ENCODE measurements at places on chromosomes 6 and 20.

GRCh38 chr6:14767226-14767625, 478.6 kb upstream of the JARID2 start:
- DNase-seq = no peak

DNA sequence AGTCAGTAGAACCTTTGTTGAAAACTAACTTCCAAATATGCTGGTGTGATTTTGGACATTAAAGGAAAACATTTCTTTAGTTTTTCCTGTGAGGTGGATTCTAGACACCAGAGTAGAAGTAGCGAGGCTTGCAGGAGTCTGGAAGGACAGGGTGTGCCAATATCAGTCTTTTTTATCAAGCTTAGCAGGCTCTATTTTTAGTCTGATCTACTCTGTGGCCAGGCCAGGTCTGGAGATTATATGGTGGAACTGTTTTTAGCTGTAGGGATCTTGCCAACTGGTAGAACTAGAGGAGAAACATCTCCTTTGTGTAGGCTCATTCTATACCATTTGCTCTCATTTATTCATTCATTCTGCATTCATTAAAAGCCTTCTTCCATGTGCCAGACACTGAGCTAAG, 42.7 kb downstream of the LRP11 start:
- DNase-seq = no peak

DNA sequence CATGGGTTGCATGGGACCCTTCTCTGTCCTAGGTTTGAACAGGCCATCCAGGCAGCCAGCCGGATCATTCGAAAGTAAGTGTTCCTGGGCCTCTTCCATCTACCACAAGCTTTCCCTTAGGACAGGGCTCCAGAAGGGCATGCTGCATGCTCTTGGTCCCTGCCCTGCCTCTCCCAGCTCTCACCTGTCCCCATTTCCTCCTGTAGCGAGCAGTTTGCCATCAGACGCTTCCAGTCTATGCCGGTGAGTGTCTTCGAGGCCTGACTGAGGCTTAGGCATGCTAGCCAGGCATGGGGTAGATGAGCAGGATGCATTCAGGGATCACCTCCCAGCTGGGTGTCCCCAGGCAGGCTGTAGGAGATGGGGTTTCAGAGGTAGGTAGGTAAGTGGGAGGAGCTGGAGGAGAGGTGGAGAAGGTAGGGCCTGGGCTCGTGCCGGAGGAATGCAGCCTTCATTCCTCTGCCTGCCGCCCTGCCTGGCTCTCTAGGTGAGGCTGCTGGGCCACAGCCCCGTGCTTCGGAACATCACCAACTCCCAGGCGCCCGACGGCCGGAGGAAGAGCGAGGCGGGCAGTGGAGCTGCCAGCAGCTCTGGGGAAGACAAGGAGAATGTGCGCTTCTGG, 4.3 kb downstream of the CDC25B start:
- no peak for DNase-seq

GRCh38 chr6:138205437-138206094, 12.7 kb downstream of the PBOV1 start:
- no peak for DNase-seq

GRCh38 chr6:113433335-113433991, 423.7 kb upstream of the MARCKS start:
- no peak for DNase-seq

- peak; percentile 50 for DNase-seq
Measured at GRCh38 chr6:27608916-27609883, 136.3 kb upstream of the ZNF184 start.

DNA sequence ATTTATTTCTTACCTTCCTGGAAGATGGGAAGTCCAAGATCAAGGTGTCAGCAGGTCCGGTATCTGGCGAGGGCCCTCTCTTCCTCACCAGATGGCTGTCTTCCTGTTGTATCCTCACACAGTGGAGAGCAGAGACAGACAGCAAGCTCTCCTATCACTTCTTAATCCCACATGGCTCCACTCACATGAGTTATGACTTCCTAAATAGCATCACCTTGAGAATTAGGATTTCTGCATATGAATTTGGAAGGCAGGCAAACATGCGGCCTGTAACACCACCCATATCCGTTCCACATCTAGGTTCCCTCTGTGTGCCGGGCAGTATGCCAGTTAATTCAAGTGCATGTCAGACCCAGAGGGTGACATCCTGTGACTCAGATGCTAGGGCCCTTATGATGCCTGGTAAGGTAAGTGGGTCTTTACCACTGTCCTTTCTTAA, 2.1 kb downstream of the RAET1E start:
- no peak for DNase-seq

DNA sequence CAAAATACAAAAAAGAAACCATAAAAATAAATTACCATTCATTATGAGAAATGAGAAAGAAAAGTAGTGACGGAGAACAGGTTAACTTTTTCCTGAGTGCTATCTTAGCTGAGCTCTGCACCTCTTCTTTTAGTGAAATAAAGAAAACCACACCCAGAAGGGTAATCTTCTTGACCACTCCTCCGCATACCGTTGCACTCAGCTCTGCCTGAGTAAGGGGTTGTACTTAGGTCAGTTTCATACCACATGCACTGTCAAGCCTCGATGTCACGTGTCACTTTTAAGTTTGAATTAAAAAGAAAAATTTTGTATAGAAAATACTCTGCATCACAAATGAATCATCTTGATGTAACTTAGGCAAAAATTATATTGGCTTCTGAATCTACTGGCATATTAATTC, 2.8 kb downstream of the EZR start:
- DNase-seq = peak; percentile 49

DNA sequence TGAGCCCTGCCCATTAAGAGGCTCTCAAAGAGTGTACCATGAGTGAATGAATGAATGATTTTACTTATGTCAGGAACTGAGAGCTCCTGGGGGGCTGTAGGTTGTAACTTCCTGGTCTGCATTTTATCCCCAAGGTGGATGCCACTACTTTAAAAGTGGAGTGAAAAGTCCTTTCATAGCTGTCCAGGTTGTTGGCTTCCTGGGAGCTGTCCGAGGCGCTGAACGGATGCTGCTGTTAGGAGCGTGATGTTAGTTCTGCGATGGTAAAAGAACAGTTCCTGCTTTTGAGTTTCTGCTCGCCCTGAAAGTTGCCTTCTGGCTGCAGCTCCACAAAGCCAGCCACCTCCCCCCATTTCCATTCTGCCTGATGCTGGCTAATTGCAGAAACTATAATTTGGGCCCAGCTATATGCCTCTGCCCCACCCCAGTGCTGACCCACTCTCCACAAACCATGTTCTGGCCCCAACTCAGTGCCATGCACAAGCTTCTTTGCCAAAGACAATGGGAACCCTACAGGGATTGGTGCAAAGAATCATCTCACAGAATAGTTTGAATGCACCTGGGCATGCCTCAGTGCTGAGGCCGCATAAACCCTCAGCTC, 330.9 kb upstream of the CDH4 start:
- no peak for DNase-seq

DNA sequence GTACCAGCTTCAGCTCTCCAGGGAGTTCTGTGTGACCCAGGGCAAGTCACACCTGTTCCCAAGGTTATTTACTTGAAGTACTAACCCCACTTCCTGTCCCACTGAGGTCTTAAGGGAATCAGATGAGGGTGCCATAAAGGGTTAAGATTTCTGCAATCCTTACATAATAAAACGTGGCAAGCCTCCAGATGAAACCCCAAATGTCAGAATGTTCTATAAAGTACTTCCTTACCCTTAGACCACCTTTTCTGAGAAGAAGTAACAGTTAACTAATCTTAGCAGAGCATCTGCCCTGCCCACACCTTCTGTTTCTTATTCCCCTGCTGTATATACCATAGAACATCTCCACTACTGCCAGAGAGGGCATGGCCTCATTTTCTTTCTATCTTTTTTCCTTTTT, 6.0 kb upstream of the AVP start:
- DNase-seq = no peak

GRCh38 chr6:2990248-2990931, 9.3 kb upstream of the NQO2 start:
- DNase-seq = no peak

GRCh38 chr20:46010491-46011391, 2.0 kb downstream of the MMP9 start:
- DNase-seq = no peak

- DNase-seq = peak; percentile 63
Measured at GRCh38 chr6:87925373-87926060, 122.1 kb upstream of the SPACA1 start.

DNA sequence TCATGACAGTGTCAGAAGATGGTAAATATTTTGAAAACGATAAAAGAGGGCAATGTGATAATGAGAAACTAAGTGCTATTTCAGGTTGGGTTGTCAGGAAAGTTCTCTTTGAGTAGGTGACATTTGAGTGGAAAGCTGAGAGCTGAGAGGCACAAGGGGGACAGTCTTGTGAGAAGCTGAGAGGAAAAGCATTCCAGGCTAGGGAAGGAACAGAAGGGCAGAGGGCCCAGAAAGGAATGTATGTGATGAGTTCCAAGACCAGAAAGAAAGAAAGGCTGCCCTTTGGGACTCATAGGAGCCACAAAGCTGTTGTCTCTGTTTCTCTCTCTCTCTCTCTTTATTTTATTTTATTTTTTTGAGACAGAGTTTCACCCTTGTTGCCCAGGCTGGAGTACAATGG, 7.6 kb upstream of the RNF182 start:
- no peak for DNase-seq

- DNase-seq = peak; percentile 14
Measured at GRCh38 chr6:20998748-20999448, 464.6 kb downstream of the CDKAL1 start.

DNA sequence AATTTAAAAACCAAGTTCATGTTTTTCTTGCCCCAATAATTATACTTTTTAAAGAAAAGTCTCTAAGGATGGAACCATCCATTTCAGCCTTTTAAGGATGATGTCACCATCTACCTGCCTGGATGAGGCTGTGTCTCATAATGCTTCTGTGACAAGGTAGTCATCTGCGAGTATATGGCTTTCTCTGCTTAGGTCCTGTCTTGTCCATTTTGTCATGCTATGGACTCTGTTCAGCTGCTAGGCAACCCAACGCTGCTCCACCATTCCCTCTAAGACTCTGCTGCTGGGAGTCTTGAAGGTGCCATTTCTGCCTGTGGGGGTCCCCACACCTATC, 459.8 kb upstream of the RUNX2 start:
- peak; percentile 23 for DNase-seq

DNA sequence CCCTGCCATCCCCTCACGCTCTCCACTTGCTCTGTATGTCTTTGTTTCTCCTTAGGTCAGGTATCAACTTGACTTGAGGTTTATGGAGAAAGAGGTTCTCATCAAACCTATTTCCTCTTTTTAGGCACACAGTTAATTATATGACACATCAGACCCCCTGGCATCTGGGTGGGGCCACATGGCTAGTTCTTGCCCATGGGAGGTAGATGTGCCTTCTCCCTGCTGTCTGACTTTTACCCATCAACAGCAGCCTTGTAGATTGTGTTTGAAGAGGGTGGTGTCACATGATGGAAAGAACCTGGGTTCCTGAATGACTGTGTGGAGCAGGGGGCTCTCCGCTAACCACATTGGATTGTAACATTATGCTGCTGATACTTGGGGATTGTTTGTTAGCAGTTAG, 7.2 kb upstream of the UQCC2 start:
- DNase-seq = no peak

DNA sequence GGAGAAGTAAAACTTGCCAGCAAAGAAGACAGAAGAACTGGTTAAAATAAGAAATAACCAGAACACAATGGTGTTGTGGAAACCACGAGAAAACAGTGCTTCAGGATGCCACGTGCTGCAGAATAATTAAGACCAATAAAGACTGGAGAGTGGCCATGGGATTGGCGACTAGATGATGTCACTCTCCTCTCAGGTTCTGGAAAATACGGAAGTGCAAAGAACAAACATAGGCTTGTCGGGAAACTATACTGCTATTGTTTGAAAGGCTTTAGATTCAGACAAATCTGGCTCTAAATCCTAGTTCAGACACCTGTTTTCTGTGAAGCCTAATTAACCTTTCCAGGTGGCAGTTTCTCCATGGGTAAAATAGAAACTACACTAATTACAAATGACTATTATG, 138.4 kb upstream of the STXBP5 start:
- no peak for DNase-seq

DNA sequence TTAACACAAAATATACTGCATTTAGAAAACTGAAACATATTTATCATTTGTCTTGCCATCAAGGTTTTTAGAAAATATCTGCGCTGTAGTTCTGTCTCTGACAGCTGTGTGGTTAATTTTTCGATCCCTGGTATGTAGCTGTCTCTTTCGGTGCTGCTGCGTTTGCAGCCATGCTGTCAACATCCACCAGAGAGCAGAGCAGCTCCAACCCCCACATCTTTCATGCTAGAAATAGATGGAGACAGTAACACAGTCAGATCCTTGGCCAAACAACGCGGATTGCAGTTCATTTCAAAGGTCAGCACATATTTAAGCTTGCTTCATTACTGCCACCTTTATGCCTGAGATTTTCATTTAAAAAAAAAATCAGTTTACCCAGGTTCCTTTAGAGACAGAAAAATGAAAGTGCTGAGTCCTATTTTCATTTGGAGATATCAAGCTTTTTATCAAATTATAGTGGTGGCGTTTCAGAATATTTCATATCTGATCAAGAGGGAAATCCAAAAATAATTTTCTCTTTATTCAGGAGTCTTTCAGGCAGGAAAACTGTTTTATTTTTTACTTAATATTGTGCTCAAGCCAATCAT, 157.7 kb upstream of the MMS22L start:
- no peak for DNase-seq

DNA sequence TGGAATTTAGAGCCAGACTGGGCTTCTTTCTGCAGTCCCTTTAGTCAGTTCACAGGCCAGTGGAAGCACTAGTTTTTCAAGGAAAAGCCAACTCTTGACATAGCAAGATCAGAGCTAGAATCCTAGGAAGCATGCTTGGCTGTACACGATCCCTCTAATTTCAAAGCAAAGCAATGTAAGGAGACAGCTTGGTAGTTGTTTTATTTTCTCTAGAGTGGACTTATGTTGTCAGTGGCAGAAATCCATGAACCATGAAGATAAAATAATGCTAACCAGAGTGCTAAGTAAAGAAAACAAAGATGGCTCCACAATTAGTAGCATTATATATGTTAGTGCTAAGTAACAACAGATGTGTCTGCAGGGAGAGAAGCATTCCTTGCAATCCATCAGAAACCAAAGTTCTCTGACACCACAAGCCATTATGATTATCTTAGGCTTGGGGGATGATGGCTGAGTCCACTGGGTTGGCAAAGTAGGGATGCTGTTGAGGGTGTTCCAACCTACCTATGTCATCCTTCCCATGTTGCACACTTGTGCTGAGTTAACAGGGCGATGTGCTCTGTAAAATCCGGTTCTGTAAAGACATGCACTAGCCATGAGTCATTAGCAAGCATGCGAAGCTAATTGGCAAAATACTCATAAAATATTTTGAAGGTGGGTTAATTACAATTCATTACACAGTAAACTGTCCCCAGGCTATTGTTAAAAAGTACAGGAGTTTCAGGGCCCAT, 115.2 kb downstream of the BMP2 start:
- DNase-seq = no peak

- no peak for DNase-seq
Measured at GRCh38 chr6:158184608-158185007, 16.5 kb downstream of the GTF2H5 start.

DNA sequence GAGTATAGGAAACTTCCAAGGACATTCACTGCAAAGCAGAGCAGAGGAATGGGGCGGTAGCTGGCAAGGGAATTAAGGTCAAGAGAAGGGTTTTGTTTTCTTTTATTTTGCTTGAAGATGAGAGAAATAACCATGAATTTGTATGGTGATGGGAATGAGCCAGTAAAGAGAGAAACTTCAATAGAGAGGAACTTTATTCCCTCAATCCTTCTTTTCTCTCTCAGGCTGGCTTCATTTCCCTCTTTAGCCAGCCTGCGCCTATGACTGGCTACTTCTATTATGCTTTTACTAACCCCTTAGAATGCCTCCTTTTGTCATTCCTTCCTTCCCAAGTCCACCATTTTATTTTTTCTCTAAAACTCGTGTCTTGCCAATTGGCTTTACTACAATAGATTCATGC, 101.4 kb upstream of the CEP85L start:
- DNase-seq = no peak

GRCh38 chr20:10730629-10731183, 56.9 kb upstream of the JAG1 start:
- DNase-seq = no peak
